ENCODE measurements at places on chromosomes 5 and 9. TPM values are rescaled to one million over a fixed set of nuclear protein-coding genes. Genes with fewer than 3 reads are reported as not detected.

DNA sequence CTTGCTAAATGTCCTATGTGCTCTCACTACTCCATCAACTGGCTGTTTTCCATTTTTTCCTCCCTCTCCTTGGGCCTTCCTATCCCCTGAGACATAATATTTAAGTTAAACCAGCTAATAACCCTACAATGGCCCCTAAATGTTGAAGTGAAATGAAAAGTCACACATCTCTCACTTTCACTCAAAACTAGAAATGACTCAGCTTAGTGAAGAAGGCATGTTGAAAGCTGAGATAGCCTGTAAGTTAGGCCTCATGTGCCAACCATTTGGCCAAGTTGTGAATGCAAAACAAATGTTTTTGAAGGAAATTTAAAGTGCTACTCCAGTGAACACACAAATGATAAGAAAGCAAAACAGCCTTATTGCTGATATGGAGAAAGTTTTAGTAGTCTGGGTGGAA lies 48.8 kb upstream of the CDH10 start:
- no peak for DNase-seq
- no peaks in the 10 kb centered on the region for H3K36me3 ChIP-seq
- no peaks in the 10 kb centered on the region for H3K4me1 ChIP-seq
- no peaks in the 10 kb centered on the region for H3K27me3 ChIP-seq
- H3K4me3 ChIP-seq, result no peak overlapping the region
- no peak overlapping the region for H3K27ac ChIP-seq

DOCK8 gene
- total RNA-seq, result 35.2 TPM

CLK4 gene
- total RNA-seq, result 10.3 TPM

DNA sequence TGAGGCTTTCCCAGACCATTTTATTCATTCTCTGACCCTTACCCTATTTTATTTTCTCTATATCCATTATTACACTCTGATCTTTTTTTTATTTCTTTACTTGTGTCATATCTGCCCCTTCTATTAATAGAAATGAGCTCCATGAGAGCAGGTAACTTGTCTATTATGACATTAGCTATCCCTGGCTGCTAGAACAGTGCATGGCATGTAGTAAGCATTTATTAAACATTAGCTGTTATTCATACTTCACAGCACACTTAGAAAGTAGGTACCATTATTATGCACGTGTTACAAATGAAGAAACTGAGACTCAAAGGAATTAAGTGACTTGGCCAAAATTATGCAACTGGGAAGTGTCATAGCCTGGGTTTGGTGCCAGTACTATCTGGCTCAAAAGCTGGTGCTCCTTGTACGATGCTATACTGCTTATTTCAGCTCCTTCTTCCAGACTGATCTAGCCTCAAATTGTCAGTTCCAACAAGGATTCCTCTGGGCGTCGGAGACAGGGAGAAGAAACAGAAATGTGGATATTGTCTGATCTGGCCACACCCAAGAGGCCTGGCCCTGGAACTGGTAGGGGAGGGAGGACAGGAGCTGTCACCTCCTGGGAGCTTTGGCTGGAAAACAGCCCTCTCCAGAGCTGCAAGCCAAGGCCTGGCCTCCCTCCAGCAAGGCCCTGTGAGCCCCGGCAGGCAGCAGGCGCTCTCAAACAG lies 10.8 kb upstream of the NIPAL4 start:
- no peak overlapping the region for H3K4me3 ChIP-seq
- H3K27me3 ChIP-seq, result no peaks in the 10 kb centered on the region
- peak; percentile 71 for DNase-seq
- no peaks in the 10 kb centered on the region for H3K4me1 ChIP-seq
- H3K27ac ChIP-seq, result no peak overlapping the region
- H3K36me3 ChIP-seq, result no peaks in the 10 kb centered on the region

DNA sequence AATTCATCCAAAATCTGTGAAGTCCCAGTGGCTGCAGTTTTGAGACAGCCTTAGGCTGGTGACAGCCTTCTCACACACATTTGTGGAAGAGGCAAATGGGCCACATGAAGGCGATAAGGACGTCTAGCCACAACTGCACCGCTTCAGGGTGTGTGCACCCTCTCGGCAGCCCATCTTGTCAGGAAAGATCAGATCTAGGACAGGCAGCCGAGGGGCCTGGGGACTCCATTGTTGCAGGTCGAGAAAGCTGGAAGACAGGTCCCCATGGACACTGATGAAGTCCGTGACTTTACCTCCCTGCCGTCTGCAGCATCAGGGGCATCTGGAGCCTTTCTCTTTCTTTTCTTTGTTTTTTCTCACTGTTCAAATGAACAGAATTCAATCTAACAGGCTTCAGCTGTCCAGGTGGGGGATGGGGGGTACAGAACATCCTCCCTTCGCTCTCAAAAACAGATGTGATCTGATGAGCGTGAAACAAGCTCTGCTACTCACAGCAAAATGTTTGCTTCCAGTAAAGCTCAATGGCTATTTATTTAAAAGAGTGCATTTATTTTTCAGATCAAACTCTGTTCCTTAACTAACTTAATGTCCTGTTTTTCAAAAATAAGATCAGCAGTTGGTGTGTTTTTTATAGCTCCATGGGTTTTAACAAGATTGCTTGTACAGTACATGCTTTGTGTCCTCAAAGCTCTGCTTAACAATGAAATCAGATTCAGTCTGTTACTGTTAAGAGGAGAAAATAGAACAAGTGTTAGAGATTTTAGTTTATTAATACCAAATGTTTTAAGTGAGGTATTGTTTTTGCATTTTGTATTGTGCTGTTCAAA lies 111.8 kb upstream of the OTULINL start:
- no peak overlapping the region for H3K27ac ChIP-seq
- H3K36me3 ChIP-seq, result no peaks in the 10 kb centered on the region

- no peaks in the 10 kb centered on the region for H3K4me1 ChIP-seq
- H3K4me3 ChIP-seq, result no peak overlapping the region
- no peak overlapping the region for H3K27ac ChIP-seq
- H3K27me3 ChIP-seq, result no peaks in the 10 kb centered on the region
- no peak for DNase-seq
- H3K36me3 ChIP-seq, result no peaks in the 10 kb centered on the region
Measured at GRCh38 chr9:73034962-73035361, 82.1 kb upstream of the ALDH1A1 start.

PDLIM4 gene
- total RNA-seq, result 3.1 TPM

GRCh38 chr9:113454914-113455761 lies 8.4 kb upstream of the RGS3 start:
- peak; percentile 81 for DNase-seq
- H3K4me3 ChIP-seq, result no peak overlapping the region
- peak overlapping the region; percentile 88 for H3K27ac ChIP-seq
- no peaks in the 10 kb centered on the region for H3K27me3 ChIP-seq

DNA sequence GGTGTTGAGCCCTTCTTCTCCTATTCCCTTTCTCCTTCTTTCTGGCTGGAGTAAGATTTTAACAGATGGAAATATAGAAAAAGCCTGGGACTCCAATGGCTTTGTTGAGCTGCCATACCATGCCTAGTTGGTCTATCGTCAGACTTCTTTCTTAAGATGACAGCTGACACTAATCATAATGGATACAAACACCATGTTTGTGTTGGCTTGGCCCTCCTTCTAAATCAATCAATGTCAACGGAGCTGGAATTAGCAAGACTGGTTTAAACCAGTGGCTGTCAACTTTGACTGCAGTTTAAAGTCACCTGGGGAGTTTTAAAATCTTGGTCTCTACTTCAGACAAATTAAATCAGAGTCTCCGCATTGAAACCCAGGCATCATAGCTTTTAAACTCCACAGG lies 264.5 kb upstream of the PRR16 start:
- H3K4me1 ChIP-seq, result no peaks in the 10 kb centered on the region
- H3K27ac ChIP-seq, result no peak overlapping the region
- DNase-seq, result no peak
- no peaks in the 10 kb centered on the region for H3K36me3 ChIP-seq

DNA sequence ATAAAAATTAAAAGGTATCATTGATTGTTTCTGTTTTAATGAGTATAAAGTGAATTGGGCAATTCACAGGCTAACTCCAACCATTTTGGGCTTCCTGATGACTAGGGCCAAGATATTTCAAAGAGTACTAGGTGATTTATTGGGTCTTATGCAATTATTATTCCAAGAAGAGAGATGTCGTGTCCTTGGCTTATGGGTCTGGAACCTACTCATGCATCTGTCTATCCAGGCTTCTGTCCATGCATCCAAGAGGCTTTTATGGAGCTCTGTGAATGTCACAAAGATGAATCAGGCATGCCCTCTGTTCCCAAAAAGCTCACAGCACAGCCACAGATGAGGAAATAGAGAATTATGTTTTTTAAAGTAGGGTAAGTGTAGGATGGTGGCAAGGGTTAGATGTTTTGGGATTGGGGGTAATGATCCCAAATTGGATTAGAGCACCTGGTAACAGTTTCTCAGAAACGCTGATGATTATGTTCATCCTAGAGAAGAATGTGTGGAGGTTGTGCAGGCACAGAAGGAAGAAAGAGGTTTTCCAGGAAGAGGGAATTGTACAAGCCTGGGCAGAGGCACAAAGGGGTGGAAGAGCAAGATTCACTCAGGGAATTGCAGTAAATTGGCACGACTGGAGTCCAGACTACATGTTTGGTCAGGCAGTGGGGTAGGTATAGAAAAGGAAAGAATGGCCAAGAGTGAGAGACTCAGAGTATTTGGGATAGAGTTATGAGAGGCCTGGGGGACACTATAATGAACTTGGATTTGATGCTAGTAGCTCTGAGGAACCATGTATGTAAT lies 83.0 kb upstream of the TNC start:
- no peaks in the 10 kb centered on the region for H3K27me3 ChIP-seq
- no peak overlapping the region for H3K27ac ChIP-seq
- no peak for DNase-seq
- no peaks in the 10 kb centered on the region for H3K36me3 ChIP-seq
- H3K4me3 ChIP-seq, result no peak overlapping the region
- no peaks in the 10 kb centered on the region for H3K4me1 ChIP-seq

DNA sequence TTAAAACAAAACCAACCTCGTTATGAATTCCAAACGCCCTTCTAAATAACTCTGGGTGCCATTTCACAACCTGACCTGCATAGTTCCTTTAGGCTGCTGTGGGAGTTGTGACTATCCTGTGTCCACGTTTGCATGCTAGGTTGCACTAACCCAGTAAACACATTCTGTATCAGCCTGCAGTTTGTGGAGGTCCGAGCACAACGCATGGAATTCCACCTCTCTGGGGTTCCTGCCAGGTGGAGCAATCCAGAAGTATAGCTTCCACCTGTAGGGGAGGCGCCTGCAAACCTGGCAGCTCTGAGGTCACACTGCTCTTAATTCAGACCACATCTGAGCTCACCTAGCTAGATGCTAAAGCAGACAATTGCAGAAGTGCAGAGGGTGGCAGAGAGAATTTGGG lies 57.2 kb downstream of the MARCHF3 start:
- no peaks in the 10 kb centered on the region for H3K4me1 ChIP-seq
- H3K27me3 ChIP-seq, result no peaks in the 10 kb centered on the region
- H3K27ac ChIP-seq, result no peak overlapping the region
- H3K36me3 ChIP-seq, result no peaks in the 10 kb centered on the region
- H3K4me3 ChIP-seq, result no peak overlapping the region

ASTN2 gene
- total RNA-seq, result 15.6 TPM

- DNase-seq, result no peak
- H3K36me3 ChIP-seq, result no peaks in the 10 kb centered on the region
- no peak overlapping the region for H3K27ac ChIP-seq
- no peaks in the 10 kb centered on the region for H3K27me3 ChIP-seq
- H3K4me3 ChIP-seq, result no peak overlapping the region
Measured at GRCh38 chr5:76695346-76695745, 20.6 kb upstream of the F2R start.

GRCh38 chr9:68983008-68983411 lies 30.9 kb downstream of the PRKACG start:
- no peak overlapping the region for H3K27ac ChIP-seq
- DNase-seq, result no peak
- peaks cover 15% of the 10 kb centered on the region for H3K4me1 ChIP-seq

GPR150 gene
- total RNA-seq, result 0.18 TPM

DNA sequence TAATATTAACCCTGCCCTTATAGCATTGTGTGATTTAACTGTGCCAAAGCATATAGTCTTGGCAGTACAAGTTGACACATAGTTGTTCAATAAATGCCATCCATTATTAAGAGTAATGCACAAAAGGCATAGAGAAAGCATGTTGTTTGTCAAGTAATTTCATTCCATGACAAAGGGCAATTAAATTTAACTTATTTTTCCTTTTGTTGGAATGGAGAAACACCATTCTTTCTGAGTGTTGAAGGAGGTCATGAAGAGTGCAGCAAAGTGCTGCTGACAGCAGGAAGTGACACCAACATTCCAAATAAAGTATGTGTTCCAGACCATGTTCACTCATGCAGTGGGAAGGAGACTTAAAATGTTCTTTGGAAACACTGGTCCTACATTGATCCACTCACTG lies 29.1 kb downstream of the ANKDD1B start:
- H3K27me3 ChIP-seq, result no peaks in the 10 kb centered on the region
- no peak overlapping the region for H3K27ac ChIP-seq
- H3K4me1 ChIP-seq, result no peaks in the 10 kb centered on the region
- no peak for DNase-seq
- H3K36me3 ChIP-seq, result no peaks in the 10 kb centered on the region

DNA sequence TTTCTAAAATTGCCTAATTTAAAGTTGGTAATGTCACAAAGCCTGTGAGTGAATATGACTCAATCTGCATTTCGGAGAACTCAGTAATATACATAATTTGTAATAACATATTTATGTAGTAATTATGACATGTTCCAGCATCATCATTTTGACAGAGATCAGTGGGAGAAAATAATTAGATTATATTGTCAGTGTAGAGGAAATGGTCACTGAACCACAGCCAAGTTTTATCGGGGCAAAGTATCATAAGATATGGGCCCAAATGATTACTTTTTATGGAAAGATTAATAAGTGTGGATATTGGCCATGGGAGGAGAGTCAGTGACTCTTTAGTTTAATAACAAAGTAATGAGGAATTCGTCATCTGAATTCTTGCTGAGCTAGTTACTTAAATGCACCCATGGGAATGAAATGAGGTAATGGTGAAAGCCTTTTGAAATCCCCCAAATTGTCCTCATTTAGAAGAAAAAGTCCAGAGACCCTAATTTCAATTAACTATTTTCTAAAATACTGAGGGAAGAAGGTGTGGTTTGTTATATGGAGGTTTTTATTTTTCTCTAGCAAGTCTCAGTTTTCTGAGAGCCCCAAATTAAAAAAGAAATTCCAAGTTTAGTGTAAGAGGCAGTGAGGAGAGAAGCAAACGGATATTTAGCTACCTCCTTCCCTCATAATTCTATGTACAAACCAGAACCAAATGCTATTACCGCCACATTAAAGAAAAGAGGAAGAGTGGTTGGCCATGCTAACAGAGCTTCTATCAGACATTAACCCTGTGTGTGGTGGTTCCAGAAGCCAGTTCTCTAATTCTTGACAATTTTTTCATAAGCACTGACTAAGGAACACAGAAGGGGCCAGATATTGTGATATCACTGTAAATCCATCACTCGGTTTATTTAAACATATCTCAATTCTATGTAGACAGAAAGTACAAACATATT lies 37.7 kb upstream of the MRPS30 start:
- H3K27ac ChIP-seq, result no peak overlapping the region
- no peak for DNase-seq
- H3K36me3 ChIP-seq, result no peaks in the 10 kb centered on the region
- H3K27me3 ChIP-seq, result no peaks in the 10 kb centered on the region
- no peak overlapping the region for H3K4me3 ChIP-seq
- H3K4me1 ChIP-seq, result no peaks in the 10 kb centered on the region

ADAMTS13 gene
- 1.8 TPM for total RNA-seq

Measured in adrenal gland (tissue), 19 donors.